Heart left ventricle (tissue), 16 donors: ENCODE measurements at places on chromosomes 12 and 14. TPM values are rescaled to one million over a fixed set of nuclear protein-coding genes. Genes with fewer than 3 reads are reported as not detected.

The AKAP3 gene
- total RNA-seq = 2.8 TPM

The TAS2R13 gene
- total RNA-seq = 0.44 TPM

The PRH2 gene
- not detected for total RNA-seq

GRCh38 chr12:112304436-112304835 is 77.8 kb downstream of the HECTD4 start:
- no peak for DNase-seq

DNA sequence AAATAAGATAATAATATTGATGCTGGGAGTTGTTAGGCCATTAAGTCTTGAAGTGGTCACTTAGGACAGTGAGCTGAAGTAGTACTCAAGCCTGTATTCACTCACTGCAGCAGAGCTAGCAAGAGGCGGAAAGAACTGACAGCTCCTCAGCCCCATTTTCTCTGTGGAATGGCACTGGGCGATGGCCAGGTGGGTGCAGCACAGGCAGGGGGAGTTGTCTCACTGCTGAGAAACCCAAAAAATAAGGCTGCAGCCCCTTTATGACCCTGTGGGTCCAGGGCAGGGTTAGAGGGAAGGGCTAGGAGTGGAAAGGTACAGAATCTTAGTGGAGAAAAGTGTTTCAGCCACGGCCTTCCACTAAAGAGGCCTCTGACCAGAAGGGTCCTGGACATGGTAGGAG is 35.5 kb downstream of the PDZRN4 start:
- DNase-seq = no peak

- DNase-seq = no peak
Measured at GRCh38 chr12:113815031-113815430, 151.1 kb downstream of the RBM19 start.

DNA sequence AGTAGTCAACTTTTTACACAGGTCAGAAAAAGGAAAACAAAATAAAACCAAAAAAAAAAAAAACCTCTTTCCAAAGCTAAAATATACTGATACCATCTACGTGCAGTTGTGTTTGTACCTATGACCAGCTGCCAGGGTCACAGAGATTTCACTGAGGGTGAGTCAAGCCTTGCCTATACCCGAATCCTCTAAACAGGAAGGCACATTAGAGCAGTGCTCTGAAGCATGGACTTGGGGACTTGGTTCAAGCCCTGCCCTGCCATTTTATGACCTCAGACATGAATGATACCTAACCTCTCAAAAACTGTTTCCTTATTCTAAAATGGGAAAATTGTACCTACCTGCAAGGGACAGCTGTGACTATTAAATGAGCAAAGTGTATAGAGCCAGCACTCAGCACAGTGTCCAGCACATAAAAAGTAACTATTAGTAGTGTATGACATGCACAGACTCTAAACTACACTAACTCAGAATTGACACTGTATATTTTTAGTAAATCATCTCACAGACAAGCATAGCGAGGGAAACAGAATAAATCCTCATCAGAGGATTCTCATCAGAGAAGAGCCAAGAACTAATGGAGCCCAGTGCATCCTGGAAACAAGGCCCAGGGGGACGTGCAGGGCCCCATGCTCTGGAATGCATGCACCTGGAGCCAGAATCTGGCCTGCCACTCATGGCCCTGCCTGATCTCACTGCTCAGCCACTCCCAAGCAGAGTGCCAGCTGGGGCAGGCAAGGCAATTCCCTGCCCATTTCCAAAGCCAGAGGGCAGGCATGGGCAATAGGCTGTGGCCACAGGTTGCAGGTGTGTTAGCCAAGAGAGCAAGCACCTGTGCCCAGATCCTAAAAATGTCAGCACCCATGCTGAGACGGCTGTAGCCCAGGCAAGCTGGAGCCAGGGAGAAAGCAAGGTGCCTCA is 57.0 kb downstream of the NT5DC3 start:
- DNase-seq = no peak

DNA sequence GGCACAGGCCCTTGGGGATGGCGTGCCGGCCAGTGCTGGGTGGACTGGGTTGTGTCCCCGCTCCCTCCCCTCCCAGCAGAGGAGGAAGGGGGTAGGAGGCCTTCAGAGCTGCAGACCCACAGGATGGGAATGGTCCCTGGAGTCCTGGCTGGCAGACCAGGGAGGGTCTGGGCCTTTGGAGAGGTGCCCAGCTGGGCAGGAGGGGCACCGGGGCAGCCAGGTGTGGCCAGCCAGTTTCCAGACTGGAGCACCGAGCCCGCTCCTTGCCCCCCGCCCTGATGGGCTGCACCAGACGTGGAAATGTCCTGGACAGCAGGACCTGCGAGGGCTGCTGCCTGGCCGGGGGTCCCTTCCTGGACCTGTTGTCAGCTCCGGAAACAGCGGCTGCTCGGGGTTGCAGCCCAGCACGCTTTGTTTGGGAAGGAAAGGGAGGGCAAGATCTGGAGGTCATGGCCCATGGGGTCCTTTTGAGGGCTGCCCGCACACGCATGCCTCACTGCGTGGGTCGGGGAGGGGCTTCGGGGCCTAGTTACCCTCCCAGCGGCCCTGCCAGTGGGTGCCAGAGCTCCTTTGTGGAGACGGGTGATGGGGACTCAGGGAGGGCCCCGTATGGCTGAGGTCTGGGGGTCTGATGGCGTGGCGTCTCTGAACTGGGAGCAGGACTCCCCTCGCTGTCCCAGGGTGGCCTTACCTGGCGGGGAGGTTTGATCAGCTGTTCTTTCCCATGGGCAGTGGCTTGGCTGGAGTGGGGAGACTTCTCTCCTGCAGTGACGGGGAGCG is 9.1 kb downstream of the KIF26A start:
- DNase-seq = peak; percentile 65

DNA sequence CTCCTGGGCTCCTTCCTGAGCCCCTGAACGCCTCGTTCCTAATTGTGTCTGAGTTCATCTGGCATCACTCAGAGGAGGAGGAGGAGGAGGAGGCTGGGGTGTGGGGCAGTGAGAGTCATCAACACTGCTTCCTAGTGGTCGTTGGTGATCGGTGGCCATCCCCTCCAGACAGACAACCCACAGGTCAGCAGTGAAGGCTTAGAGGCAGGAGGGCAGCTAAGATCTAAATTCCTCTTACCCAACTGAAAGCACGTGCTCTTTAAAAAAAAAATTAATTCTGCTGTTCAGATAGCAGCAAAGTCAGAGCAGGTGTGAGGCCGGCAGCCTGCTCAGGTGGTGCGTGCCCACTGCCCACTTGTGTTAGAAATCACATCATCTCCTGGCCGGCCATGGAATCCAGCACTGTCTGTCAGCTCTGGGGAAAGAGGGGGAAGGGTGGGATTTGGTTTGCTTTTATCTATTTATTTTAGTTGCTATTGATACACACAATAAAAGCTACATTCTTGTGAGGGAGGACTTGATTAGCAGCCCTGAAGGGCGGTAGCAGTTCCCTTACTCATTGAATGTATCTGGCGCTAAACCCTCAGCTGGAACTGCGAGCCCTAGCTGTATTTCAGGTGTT is 46.6 kb downstream of the PPP2R5C start:
- no peak for DNase-seq

DNA sequence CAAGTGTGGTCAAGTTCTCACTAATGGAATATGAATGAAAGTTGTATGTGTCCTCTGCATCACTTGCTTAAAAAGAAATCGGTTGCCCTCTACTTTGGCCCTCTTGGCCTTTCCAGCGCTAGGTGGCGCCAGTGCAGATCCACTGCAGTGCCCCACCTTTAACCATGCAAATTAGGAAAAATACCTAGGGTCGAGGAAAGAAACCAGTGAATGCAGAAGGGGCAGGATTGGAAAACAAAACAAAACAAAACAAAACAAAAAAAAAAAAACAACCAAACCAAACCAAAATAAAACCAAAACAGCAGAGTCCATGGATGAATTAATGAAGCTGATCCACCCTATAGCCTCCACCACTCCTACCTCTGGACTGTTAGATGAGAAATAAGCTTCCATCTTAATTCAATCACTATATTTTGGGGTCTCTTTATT is 12.9 kb upstream of the NEMF start:
- peak; percentile 77 for DNase-seq

DNA sequence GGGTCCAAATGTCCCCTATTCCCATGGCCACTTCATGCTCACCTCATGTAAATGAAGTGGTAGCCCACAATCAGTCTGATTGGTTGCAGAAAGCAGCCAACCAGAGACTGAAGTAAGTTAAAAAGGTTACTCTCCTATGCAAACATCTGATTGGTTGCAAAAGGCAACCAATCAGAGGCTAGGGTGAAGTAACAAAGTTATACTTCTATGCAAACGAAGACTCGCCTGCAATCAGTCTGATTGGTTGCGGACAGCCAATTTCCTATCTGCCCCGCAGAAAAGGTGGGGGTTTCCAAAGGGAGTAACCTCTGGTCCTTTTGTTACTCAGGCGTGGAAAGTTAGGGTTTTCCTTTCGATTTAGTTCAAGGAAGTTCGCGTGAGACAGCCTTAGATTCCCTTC is 208.1 kb upstream of the NEDD1 start:
- DNase-seq = no peak
